Activated CD4-positive, alpha-beta T cell treated with anti-CD3 and anti-CD28 coated beads, Interleukin-2, Interleukin-6, amounts not matched to agents 100 ng/mL and 50 ng/mL, durations not matched to agents 16 hours and 8 hours (primary cell): ENCODE measurements at places on chromosomes 3 and 15.

DNA sequence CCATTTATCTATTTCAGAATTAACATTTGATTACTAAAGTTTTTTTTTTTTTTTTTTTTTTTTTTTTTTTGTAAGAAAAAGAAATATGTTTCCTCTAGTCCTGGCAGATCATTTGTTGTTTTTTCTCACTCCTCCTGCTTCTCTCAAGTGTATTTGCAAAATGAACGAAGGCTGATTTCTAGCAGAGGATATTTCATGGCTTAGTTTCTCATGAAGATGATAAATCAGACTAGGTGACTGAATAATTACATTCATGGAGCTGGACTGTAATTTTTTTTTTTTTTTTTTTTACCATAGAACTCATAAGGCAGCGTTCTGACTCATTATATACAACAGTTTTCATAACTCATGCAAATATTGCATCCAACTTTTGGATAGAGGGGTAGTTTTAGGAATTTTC lies 332.5 kb upstream of the SEMA6D start:
- DNase-seq, result no peak

DNA sequence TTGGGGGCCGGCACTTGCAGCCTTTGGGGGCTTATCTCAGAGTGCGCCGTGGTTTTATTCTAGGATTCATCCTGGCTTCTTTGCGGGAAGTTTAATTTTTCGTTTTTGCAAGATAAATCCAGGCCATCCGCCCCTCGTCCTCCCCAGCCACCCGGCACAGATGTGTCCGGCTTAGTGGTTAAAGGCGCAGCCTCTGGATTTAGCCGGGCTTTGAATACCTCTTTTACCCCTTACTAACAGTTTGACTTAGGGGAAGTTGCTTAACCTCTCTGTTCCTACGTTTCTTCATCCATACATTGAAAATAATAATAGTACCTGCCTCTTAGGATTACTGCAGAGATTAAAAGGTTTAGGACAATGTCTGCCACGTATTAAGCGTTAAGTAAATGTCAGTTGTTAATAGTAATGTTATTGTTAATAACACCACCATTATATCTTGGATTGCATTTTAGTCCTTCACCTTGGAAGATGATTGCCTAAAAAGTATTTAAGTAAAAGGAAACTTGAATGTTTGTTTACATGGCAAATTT lies 714 bp downstream of the ECT2 start:
- DNase-seq, result peak; percentile 37

DNA sequence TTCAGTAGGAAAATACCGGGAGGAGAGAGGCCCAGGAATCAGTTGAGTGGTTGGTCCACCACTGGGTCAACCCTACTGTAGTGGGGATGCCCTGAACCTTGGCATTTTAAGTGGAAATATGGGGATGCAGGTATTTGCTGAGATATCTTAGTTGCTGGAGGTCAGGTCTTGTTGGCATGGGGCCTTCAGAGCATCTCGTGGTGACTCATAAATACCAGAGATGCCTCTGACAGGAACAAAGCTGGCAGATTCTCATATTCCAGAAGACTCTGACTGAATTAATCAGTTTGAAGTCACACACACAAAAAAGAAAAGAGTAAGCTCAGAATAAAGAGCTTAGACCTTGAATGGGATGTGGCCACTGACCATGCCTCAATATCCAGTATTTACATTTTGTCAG lies 91.6 kb downstream of the CACNA2D3 start:
- DNase-seq, result no peak

DNA sequence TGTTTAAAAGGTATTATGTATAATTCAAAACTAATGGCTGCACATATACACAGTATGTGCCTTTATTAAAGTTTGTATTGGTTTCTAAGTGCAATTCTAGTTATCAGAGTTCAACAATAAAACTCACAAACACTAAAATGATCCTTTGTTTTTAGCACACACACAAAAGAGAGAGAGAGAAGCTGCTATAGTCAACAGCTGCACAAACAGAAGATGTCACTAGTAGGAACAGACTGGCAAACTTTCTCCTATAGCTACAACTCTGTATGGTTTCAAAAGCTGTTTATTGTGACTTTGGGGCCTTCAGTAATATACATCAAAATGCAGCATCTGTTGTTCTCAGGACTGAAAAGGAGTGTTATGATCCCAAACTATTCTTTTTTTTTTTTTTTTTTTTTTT lies 6.1 kb downstream of the SECISBP2L start:
- no peak for DNase-seq

GRCh38 chr3:2097641-2098191 lies 950 bp upstream of the CNTN4 start:
- no peak for DNase-seq

- peak; percentile 13 for DNase-seq
These were observed 435 bp downstream of the SLC35G2 start for GRCh38 chr3:136819392-136819730.

GRCh38 chr15:77819048-77819850 lies 186.5 kb upstream of the LINGO1 start:
- no peak for DNase-seq

GRCh38 chr3:151265166-151265565 lies 13.2 kb downstream of the P2RY14 start:
- DNase-seq, result no peak

DNA sequence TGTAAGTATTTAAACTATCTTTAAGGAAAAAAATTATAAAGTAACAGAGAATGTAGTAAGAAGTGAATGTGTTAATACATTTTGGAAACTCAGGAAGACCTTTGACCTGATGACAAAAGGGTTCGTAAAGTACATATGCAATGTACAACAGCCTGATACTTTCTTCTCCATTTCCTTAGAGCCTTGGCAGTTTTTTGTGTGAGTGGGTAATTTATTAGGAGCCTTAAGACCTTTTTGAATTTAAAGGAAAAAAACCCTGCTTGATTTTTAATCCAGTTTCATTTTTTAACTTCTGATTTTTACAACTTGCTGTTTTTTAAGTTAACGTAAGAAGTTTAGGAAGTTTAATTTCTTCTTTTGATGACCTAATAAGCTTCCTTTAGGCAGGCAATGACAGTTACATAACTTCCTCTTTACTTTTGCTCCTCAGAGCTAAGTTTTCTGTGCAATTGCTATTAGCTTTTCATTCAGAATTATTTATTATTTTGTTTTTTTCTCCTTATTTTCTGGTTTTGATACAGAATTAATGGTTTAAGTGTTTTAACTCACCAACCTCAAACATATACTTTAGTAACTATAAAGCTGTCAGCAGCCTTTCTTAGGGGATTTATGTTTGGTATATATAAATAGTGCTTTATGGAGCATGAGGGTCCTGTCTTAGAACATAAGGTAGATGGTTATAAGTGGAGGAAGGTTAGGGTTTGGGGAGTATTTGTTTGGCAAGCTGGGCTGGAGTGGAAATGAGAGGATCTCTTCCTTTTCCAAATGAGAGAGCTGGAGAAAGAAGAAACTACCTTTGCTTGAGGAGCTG lies 35.2 kb downstream of the ARMC8 start:
- no peak for DNase-seq

DNA sequence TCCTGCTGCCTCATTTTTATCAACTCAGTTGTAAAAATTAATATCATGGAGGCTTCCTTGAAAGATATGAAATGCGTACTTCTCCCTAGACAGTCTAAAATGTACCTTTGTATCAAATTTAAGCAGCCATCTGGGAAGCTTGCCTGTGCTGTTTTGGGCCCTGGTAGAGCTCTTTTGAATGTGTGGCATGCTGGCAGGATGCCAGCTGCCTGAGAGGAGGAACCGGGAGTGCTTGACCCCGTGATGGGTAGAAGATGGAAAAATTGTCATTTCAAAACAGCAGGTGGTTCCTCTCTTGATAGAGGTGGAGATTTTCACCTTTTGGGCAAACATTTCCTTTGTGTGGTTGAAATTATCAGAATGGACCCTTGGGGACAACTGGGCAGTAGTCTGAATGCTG lies 245.3 kb downstream of the RPLP1 start:
- no peak for DNase-seq

DNA sequence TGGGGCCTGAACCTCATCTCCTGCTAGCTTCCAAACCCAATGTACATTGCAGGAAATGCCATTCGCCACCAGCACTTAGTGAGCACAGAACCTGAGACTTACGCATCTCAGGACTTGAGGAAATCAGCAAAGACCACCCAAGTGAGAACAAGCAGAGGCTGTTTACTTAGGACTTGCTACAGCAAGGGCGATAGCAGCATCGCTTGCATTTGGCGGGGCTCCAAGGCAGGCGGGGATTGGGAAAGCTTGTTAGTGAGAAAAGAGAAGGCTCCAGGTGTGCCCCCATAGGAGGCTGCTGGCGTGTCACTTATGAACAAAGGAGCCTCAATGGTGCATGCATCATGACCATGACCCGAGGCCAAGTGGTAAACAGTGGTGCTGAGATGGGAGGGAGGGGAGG lies 19.7 kb downstream of the SLC6A20 start:
- DNase-seq, result no peak

DNA sequence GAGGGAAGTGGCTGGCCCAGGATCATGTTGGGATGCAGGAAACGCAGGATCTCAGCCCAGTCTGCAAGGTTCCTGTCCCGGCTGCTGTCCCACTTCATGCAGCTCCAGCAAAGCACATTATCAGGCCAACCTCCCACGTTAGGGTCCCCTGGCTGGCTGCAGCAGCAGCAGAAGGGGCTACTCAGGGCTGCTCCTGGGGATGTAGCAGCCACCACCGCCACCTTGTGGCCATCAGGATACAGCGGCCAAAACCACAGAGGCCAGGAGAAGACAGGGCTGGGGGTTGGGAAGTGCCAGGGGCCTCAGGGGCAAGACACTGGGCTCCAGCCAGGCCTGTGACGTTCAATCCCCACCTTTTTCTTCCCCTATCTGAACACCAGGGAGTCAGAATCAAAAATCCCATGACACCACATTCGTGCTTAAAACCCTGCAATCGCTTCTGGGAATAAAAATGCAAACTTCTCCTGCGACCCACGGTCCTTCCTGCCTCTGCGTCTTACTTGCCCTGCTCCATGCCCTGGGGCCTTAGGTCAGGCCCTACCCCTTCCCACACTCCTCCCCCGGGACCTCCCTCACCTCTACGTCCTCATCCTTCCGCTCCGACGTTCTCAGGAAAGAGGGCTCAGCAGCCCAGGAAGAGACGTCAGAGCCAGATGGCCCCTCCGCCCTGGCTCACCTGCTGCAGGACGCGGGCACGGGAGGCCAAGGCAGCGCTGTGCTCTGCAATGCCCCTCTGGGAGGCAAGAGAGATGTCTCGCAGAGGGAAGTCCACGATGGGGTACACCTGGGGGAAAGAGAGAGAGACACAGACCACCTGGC lies 21.5 kb downstream of the SSUH2 start:
- peak; percentile 51 for DNase-seq

DNA sequence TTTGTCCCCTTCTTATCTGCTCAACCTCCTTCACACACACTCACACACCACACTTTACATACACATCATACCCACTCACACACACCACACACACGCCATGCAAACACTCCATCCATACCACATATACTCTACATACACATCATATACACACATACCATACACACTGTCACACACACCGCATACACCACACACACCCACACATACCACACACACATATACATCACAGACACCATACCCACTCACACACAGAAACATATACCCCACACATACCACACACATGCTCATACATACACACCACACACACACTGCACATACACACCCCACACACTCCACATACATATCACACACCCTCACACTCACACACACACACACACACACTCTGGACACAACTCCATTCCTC lies 54.3 kb upstream of the ACP3 start:
- DNase-seq, result no peak

DNA sequence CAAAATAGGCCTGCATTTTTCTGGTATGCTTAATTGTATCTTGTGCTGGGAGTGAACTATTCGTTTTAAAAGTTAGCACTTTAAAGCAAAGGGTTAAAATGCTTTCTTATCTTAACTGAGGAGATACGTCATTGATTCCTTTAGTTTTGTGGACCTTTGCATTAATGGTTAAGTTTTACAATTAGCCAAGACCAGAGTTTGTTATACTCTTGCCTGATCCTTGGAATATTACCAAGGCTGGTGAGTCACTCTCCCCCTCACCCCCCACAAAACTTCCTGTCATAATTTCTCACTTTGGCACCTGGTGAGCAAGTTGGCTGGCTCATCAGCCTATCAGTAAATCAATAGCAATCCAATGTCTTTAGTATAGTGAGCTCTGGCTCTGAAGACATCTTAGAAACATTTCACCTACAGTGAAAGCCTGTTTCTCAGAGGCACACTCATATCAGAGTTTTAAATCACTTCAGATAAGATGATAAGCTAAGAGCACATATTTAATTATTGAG lies 26.7 kb downstream of the SLC2A2 start:
- no peak for DNase-seq

DNA sequence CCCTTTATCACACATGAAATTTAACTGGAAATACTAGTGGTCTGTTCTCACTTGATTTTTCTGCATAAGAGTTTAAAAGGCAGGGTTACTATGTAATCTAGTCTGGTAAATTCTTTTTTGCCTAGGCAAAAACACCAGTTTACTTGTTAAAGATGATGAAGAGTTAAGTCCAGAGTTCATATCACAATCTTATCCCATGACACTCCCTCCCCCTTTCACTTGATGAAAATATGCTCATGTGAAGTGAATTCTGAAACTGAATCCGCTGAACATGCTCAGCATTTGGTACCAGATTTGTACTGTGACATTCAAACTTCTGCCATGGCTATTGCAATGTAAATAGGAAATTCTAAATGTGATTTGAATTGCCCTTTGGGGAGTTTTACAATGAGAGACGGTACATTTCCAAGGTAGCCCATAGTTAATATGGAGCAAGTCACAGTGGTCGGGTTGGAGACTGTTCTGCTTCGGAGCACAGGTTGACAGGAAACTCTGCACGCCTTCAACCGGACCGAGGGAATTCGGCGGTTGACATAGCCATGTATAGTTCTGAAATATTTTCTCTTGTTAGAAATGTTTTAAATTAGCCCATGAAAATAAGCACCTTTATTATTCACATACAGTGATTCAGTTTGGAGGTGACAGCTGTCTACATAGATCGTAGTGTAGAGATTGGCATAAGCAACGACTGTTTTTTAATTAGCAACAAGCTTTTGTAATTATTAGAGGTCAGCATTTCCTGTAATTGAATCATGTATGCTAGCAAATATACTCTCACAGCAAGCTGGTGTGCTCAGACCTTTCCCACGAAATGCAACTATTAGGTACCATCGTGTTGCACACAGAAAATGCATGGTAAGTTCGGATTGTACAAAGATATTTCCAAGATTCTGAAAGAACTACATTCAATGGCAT lies 768.6 kb upstream of the GOLIM4 start:
- DNase-seq, result no peak

DNA sequence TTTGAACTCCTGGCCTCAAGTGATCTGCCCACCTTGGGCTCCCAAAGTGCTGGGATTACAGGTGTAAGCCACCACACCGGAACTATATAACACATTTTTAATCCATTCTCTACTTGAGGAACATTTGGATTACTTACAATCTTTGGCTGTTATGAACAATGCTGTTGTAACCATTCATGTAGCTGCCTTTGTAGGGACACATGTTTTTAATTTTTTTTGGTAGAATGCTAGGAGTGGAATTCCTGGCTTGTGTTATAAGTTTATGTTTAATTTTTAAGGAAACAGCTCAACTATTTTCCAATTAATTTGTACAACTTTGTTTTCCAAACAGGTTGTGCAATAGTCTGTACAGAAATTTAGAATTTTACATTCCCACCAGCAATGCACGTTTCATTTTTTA lies 51.7 kb downstream of the GPR149 start:
- no peak for DNase-seq

GRCh38 chr3:56379723-56380287 lies 88.5 kb downstream of the ERC2 start:
- no peak for DNase-seq

GRCh38 chr15:58139276-58139988 lies 1.3 kb downstream of the AQP9 start:
- DNase-seq, result no peak
